IPS-NIHi11 (cell line): ENCODE measurements at places on chromosomes 5 and 9.

DNA sequence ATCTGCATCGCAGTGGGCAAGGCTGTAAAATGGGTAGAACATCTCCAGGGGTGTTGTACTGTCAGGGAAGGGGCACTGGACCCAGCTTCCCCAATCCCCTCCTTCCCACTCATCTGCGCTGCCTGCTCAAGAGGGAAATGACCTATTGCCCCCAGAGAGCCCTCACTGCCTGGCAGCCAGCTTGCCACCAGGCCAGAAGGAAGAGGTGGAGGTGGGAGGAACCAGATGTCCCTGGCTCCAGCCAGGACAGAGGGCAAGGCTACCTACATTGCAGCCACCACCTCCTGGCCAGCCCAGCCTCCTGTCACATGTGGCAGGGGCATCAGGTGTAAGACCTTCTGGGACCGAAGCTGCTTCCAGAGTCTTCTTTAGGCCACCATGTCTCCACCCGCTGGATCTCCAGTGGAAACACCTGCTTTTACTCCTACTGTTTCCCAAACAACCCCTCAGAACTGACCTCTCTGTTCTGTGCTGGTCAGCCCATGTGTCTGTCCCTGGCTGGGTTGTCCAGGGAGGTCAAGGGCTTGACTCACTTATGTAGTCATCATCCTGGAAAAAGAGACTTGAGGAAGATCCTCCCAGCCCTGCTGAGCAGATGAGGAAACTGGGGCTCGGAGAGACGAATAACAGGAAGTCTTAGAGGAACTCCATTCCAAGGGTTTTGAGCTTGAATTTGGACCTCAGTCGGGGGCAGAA lies 42.3 kb downstream of the JADE2 start:
- no peak for DNase-seq

DNA sequence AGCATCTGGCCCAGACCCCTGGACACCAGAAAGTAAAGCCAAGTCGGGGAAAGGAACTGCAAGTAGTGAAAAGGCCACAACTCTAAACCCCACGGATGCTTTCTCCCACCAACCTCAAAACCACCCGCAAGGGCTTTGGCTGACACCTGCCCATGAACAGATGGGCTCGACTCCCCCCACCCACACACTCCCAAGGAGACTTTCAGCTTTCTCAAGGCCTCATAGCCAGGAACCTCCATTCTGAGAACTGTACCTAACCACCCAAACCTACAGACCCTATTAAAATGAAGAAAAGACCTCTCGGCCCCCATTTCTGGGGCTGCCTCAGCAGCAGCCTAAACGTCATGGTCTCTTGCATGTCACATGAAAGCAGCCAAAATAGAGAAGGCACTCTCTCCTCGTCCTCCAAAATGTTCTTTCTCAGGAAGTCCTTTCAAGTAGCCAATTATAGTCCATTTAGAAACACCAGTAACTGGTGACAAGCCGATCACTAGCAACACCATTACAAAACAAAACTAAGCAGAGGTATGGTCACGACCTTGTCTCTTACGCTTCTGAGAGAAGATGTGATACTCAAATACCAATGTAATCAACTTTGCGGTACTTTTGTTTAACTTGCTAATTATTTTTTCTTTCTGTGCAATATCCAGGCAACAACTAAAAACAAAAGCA lies 2.9 kb downstream of the B4GALT1 start:
- no peak for DNase-seq

GRCh38 chr5:180291234-180291940 lies 496 bp downstream of the MAPK9 start:
- DNase-seq: peak; percentile 79

GRCh38 chr5:141488591-141489561 lies at the start of gene PCDHGC5:
PCDHGC5 (plus strand) TSS chr5:141489081; CDS start chr5:141489241, 160 bp downstream.
- peak; percentile 29 for DNase-seq

DNA sequence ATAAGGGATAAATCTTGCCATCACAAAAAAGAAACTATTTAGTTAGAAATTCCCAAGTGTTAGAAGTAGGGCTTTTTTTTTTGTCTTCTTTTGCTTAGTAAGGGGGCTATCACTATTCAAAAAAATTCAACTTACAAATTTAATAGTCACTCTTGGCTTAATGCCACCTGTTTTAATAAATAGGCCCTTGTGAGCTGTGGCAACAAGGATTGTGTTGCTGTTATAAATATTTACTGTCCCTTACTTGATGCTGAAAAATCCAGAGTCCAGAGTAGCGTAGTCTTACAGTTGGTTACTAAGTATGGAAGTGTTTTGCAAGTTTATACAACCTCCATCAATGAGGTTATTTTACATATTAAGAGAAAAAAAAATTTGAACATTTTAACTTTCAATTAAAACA lies 21.4 kb upstream of the CEP78 start:
- no peak for DNase-seq

- DNase-seq: no peak
These were observed 7.5 kb downstream of the EPB41L4B start for GRCh38 chr9:109313351-109313750.

GRCh38 chr9:31733166-31733565 lies 651.3 kb upstream of the ACO1 start:
- no peak for DNase-seq

DNA sequence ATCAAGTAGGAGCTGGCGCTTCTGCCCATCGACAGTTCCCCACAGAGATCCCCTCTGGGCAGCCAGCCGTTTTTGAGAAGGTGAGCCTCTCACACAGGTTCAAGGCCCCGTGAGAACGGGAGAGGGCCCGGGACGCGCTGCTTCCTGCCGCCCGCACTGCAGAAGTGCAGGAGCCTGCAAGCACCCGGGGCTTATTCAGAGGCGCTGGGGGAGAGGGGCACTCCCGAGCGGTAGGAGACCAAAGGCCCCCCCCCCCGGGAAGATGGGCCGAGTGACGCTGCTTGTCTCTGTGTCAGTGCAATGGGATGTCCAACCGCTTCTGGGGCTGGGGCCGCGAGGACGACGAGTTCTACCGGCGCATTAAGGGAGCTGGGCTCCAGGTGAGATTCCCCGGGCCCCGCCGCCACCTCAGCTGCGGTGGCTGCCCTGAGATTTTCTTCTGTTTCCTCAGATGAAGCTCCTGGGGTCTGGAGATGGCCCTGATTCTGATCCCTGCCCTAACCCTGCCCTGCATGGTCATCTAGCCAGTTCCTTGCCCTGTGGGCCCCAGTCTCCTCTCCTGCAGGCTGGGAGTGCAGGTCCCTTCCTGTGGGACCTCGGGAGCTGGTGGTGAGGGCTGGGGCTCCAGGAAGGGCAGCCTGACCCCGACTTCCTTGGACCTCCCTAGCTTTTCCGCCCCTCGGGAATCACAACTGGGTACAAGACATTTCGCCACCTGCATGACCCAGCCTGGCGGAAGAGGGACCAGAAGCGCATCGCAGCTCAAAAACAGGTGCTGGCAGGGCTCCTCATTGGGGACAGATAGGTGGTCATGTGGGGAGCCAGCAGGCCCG lies 8.5 kb downstream of the B4GALT7 start:
- DNase-seq: no peak

- DNase-seq: no peak
These were observed 55.9 kb downstream of the FNBP1 start for GRCh38 chr9:129987047-129987446.

GRCh38 chr5:80069251-80069800 lies 34.2 kb downstream of the THBS4 start:
- DNase-seq: no peak

DNA sequence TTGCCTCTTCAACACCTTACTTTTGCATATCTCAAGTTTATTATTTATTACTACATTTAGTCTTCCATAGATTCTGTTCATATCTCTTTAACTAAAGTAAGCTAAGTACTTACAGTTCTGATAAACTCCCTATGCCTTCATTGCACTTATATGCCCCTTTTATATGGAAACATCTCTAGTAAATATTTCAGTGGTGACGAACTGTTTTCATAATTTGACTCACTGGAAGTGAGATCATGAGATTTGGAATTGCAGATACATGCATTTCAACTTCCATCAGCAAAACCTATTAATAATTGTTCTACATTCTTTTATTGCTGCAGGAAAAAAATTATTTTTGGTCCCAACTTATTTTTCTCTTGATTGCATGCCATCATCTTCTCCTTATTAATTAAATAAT lies 263.5 kb downstream of the CD180 start:
- DNase-seq: no peak

DNA sequence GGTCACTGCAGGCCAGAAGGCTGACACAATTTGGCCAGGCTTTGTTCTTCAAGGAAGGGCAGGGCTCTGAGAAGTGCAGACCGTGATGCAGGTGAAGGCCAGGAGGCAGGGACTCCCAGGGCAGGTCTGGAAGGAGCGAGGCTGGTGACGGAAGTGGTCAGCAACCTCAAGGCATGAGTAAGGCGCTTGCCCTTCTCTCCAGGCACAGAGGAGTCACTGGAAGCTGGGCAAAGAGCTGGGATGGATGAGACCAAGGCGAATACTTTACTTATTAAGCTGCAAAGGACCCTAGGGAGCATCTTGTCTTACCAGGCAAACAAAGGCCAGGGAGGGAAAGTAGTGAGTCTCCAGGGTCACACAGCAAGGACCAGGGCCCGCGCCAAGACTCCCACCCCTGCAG lies 18.6 kb downstream of the IRF1 start:
- DNase-seq: no peak

DNA sequence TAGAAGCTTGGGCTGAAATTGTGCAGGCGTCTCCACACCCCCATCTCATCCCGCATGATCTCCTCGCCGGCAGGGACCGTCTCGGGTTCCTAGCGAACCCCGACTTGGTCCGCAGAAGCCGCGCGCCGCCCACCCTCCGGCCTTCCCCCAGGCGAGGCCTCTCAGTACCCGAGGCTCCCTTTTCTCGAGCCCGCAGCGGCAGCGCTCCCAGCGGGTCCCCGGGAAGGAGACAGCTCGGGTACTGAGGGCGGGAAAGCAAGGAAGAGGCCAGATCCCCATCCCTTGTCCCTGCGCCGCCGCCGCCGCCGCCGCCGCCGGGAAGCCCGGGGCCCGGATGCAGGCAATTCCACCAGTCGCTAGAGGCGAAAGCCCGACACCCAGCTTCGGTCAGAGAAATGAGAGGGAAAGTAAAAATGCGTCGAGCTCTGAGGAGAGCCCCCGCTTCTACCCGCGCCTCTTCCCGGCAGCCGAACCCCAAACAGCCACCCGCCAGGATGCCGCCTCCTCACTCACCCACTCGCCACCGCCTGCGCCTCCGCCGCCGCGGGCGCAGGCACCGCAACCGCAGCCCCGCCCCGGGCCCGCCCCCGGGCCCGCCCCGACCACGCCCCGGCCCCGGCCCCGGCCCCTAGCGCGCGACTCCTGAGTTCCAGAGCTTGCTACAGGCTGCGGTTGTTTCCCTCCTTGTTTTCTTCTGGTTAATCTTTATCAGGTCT lies at the start of gene C9orf72:
Gene C9orf72 (minus strand): TSS at position 564 of the 716 bp plus-strand sequence. CDS start 6,361 bp downstream, outside the sequence.
- peak; percentile 92 for DNase-seq

DNA sequence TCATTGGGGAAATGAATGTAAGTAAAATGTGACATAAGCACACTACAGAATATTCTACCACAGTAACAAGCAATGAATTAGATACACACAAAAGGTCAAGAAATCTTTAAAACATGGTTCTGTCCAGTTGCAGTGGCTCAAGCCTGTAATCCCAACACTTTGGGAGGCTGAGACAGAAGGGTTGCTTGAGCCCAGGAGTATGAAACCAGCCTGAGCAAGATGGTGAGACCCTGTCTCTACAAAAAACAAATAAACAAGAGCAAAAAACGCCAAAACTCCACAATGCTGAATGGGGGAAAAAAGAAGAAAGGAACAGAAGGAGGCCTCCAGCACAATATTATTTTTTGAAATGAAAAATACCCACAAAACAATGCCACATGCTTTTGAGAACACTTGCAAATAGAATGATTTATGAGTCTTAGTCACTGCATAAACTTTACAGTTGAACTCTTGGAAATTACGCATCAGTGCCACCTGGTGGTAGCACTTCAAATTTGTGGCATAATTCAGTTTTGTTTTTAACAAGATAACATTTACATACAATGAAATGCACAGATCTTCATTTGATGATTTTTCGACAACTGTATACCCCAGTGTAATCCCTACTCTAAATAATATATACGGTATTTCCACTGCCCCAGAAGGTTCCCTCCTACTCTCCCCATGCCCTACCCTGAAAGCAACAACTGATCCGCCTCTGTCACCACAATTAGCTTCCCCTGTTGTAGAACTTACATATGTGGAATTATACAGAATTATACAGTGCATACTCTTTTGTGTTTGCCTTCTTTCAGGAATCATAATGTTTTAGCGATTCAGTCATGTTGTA lies 14.4 kb upstream of the SPINK4 start:
- DNase-seq: no peak

DNA sequence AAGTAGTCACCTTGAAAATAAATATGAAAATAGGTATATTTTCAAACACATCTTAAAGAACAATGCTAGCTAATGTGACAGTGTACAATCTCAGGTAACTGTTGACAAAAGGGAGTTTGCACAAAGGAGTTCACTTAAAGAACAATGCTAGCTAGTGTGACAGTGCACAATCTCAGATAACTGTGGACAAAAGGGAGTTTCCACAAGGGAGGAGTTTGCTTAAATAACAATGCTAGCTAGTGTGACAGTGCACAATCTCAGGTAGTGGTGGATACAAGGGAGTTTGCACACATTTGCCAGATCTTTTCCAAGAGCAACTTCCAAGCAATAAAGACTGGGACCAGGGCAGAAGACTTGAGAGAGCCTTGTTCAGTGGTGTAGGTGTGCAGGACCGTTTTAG lies 442.9 kb upstream of the FTMT start:
- DNase-seq: no peak

DNA sequence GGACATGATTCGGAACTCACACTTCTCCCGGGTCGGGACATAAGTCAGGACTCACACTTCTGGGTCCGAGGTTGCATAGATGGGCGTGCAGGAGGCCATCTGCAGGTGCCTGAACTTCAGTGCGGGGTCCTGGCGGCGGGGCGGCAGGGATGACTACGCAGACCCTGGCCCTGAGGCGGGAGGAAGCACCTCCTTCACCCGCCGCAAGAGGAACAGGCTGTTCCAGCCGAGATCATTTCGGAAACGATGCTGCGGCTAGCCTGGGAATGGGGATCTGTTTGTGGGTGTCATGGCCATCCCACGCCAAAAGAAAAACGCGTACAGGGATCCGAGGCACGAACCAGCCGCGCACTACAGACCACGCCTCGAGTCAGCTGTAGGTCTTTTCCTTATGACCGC lies 196.6 kb downstream of the TTLL11 start:
- DNase-seq: no peak

GRCh38 chr9:104915049-104915448 lies 12.9 kb downstream of the ABCA1 start:
- no peak for DNase-seq

- peak; percentile 63 for DNase-seq
These were observed 16.6 kb upstream of the MEGF9 start for GRCh38 chr9:120730654-120731514.

DNA sequence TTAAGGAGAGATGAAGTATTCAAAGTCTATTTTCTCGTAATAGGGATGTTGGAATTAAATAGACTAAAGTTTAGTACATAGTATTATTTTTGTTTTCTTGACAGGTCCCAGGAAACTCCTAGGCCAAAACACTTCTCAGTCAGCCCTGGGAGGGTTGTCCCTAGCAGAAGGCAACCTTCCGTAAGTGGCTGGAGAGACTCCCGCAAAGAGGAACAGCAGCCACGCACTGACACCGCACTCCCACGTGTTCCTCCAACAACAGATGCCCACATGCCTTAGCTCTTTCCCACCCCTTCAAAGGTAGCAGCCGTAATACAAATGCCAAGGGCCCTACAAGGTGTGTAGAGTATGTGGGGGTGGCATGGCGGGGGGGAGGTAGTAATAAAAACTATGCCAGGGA lies 28.4 kb downstream of the PCDHGC5 start:
- no peak for DNase-seq
